Endothelial cell of umbilical vein (primary cell): ENCODE measurements at places on chromosomes 3 and 15.

DNA sequence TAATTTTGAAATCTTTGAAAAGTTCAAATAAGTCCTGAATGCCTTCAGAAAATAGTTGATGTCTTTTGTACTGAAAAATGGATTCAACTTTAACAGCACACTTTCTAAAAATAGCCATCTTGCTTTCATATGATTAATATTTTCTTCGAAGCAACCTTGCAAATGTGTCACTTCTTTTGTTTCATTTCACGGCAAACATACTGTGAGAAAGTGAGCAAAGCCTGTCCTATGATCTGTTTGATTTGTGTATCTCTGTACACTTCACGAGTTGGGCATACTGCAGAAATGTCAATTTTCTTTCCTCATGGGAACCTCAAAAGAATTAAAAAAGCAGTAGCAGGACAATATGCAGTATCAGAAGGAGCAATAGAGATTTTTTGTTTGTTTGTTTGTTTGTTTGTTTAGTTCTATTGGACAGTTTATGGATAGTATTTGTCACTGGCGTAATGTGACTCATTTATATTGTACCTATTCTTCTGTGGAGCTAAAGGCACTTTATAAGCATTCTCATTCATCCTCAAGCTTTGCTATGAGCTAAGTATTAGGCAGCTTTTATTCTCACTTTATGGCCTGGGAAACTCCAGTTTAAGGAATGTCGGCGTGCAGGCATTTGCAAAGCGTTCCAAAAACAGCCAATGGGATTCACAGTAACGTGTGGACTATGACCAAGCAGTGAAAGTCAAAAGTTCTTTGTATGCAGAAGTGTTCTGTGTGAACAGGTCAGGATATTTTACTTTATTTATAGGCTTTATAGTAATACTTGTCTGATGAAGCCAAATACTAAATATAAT, 572.0 kb downstream of the NAALADL2 start:
- no peak overlapping the region for H3K27ac ChIP-seq
- no peak overlapping the region for H3K4me3 ChIP-seq
- DNase-seq = no peak
- H3K4me1 ChIP-seq = peaks cover 8% of the 10 kb centered on the region

GRCh38 chr3:43394041-43394554, 107.8 kb downstream of the SNRK start:
- no peaks in the 10 kb centered on the region for H3K36me3 ChIP-seq
- H3K4me3 ChIP-seq = no peak overlapping the region
- peaks cover 67% of the 10 kb centered on the region for H3K4me1 ChIP-seq
- H3K27ac ChIP-seq = peak overlapping the region; percentile 97

DNA sequence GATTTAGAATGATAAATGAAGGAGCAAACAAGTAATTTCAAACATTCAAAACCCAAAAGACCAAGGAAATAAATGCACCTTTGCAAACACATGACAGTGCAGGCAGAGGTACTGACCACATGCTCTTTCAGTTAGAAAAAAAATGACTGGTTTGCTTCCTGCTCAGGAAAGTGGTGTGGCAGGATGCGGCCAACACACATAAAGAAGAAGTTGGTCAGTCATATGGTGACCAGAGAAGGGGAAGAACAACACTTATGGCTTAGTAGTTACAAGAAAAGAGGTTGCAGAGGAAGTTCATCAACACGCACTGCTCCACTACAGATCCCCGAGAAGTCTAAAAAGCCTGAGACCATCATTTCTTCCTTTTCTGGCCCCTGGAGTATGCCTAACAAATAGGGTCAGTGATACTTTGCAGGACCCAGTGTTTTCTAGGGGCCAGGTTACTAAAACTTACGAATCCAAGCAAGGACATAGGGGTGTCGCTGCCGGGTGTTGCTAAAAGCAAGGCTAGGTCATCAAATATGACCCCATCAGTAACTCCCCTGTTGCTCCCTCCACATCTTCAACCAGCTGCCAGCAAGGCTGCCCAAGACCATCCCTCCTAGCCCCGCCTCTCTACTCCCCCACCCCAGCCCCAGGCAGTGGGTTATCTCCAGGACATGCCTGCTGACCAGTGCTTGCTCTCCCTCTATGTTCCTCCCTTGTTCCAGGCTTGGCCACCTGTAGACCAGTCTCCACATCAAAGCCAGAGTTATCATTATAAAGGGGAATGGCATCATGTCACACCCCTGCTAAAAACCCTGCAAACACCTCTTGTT, 11.2 kb downstream of the ATP8B4 start:
- H3K4me3 ChIP-seq = no peak overlapping the region
- H3K4me1 ChIP-seq = no peaks in the 10 kb centered on the region
- H3K36me3 ChIP-seq = no peaks in the 10 kb centered on the region
- no peak overlapping the region for H3K27ac ChIP-seq

DNA sequence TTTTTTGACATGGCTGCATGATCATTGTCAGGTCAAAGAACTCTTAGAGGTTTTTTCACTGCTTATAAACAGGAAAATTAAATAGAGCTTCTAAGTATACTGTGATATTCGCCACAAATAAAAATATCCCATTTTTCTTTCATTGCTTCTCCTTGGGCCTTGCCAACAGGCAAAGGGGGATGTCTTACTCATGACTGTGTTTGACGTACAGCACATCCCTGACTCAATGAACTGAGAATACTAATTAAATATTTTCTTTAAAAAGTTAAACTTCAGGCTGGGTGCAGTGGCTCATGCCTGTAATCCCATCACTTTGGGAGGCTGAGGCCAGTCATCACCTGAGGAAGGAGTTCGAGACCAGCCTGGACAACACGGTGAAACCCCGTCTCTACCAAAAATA, 41.4 kb upstream of the CCDC80 start:
- no peaks in the 10 kb centered on the region for H3K36me3 ChIP-seq
- no peak overlapping the region for H3K4me3 ChIP-seq
- no peaks in the 10 kb centered on the region for H3K27me3 ChIP-seq
- DNase-seq = no peak
- H3K4me1 ChIP-seq = peaks cover 4% of the 10 kb centered on the region
- no peak overlapping the region for H3K27ac ChIP-seq
